NCI-H1417 (cell line): ENCODE measurements at places on chromosomes 6 and 20.

GRCh38 chr6:159481897-159482296 is 211.1 kb downstream of the SOD2 start:
- no peak for DNase-seq

DNA sequence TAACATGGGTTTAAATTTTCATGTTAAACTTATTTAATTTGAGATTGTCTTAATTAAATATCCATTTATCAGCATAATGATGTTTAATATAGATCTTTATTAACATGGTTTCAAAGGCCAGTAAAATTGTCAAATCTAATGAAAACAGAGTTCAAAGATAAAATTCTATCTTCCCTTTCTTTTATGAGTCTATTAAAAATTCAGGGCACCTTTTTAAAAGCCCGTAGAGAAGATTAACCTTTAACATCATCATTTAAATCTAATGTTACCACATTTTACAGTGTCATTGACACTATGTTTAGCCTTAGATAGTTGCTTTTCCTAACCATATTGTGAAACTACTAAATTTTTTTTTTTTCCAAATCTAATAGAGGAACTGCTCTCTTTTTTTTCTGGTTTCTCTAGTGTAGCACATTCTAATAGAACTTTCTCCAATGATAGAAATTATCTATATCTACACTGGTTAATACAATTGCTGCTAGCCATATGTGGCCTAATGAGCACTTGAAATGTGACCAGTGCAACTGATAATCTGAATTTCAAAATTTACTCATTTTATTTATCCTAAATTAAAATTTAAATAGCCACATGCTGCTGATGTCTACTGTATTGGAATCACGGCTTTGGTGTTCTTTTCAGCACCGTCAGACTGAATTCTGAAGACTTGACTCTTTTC is 410.9 kb downstream of the UTRN start:
- DNase-seq, result no peak

- peak; percentile 98 for DNase-seq
Observed at GRCh38 chr6:33711140-33712129, at the start of gene UQCC2. TSS of gene UQCC2 (minus strand) at chr6:33711700. CDS start at chr6:33711686, 14 bp downstream.

- no peak for DNase-seq
Observed at GRCh38 chr6:42467651-42468050, 15.9 kb upstream of the TRERF1 start.

- DNase-seq, result no peak
Observed at GRCh38 chr6:128118401-128118800, 217.5 kb upstream of the THEMIS start.

- no peak for DNase-seq
Observed at GRCh38 chr6:7215131-7215530, 97.9 kb downstream of the SSR1 start.

DNA sequence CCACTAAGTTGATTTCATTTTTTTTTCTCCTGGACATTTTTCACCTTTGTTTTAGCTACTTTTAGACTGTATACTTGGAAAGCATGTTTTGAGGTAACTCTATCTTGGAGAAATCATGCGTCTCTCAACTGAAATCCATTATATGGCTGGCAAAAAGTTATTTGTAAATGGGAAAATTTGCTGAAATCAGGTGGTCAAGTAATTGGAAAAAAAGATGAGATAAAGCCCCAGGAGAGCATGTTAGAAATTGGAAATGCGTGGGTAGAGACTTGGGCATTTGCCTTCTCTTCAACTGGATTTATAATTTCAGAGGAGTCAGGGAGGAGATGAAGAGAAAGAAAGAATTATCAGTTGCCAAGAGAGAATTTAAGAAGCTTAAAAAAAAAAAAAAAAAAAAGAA is 217.1 kb upstream of the MAP3K7 start:
- no peak for DNase-seq

DNA sequence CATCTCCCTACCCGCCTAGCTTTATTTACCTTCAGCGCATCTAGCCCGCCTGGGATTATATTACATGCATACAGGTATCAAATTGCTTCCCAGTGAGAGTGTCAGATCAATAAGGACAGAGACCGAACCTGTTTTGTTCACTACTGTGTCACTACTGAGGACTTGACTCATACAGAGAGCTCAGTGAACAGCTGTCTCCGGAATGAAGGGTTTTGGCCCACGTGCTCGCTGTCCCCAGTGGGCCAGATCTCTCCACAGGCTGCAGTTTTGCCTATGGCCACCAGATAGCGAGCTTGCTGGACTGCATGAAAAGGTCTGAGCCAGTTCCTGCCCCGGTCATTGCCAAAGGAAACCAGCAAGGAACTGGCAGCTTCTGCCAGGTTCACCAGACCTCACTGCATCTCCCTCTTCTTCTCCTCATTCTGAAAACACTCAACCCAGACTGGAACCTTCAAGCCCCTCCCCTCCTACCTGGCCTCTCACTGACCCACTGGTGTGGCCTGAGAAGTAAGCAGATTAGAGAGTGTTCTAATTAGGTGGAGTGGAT is 150.8 kb downstream of the ZMYND8 start:
- peak; percentile 38 for DNase-seq

GRCh38 chr6:35911871-35912653 is 8.8 kb downstream of the SRPK1 start:
- no peak for DNase-seq

GRCh38 chr6:56951049-56951831 is 3.7 kb upstream of the BEND6 start:
- no peak for DNase-seq

GRCh38 chr6:82567621-82568020 is 204.0 kb downstream of the TPBG start:
- DNase-seq, result no peak

GRCh38 chr6:139343052-139343750 is 31.2 kb downstream of the CITED2 start:
- DNase-seq, result no peak

- DNase-seq, result no peak
Observed at GRCh38 chr6:300494-301198, 8.4 kb downstream of the DUSP22 start.

DNA sequence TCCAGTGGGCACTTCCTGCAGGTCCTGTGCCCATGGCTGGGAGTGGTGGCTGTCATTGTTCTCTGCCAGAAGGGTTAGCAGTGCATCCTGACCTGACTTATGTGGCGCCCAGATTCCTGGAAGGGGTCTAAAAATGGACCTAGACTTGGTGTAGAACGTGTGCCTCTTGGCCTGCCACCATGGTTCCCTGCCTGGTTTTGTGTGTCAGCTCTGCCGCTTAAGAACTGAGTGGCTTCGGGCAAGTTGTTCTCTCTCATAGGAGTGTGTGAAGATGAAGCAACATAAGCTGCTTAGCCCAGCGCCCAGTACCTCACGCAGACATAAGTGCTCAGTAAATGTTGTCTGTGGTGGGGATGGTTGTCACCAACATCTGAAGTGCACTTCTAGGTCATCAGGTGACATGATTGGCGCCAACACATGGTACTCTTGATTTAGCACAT is 52.1 kb downstream of the PTPN1 start:
- DNase-seq, result peak; percentile 95

- no peak for DNase-seq
Observed at GRCh38 chr6:29509239-29509638, 21.5 kb upstream of the MAS1L start.

GRCh38 chr20:23046431-23046830 is 3.0 kb downstream of the THBD start:
- DNase-seq, result no peak

- peak; percentile 89 for DNase-seq
Observed at GRCh38 chr20:11544029-11544678, 373.5 kb upstream of the BTBD3 start.

DNA sequence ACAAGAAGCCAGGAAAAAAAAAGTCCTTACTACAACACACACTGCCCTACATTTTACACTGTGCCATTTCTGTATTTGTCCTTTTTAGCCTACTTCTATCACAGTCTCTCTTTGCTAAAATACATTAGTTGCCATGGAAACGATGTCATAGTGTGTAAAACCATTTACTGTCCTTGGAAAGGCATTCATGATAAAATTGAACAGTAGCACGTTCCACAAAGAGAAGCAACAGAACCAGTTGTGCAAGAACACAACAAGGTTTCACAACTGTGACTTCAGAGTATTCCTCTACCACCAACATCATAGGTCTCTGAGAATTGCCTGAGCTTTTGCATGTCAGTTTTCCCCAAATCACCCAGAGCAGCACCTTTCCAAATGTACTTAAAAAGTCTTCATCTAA is 20.5 kb downstream of the FYN start:
- no peak for DNase-seq

GRCh38 chr6:86856937-86857563 is 80.3 kb upstream of the HTR1E start:
- DNase-seq, result peak; percentile 19

- DNase-seq, result no peak
Observed at GRCh38 chr20:16216227-16216913, 356.9 kb downstream of the KIF16B start.

DNA sequence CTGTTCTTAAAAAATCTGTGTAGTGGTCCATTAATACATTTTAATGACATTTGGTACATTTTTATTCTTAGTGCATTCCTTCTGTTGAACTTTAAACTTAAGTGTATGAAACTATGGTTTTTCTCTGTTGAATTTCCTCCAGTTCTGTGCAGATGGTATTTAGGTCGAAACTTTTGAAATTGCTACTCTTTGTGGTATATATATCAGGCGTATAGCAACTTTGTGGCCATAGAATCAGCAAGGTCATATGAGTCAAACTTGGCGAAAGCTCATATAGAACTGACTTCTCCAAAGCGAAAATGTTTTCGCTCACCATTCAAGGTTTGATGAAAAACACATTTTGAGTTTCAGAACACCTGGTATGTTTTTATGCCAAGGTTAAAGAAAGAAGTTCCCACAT is 93.7 kb downstream of the MAP3K4 start:
- DNase-seq, result no peak

DNA sequence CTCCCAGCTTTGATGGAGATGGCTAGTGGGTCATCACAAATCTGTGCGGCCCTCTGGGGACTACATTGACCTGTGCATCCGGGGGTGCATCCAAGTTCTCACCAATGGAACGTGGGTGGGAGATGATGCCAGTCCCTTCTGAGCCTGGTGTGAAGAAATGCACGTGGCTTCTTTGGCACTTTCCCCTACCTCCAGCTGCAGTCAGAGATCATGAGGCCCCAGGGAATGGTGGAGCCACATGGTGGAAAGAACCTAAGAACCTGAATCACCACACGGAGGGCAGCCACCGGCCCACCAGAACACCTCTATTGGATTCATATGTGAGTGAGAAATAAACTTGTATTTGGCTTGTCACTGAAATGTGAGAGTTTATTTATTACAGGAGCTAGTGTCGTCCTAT is 9.9 kb upstream of the CDKN1A start:
- DNase-seq, result no peak

GRCh38 chr6:100464903-100465700 is at the start of gene SIM1:
TSS of gene SIM1 (minus strand) at chr6:100464921. CDS start at chr6:100463468, 1,453 bp downstream.
- DNase-seq, result peak; percentile 92

GRCh38 chr6:93424303-93425064 is 5.1 kb upstream of the EPHA7 start:
- no peak for DNase-seq

DNA sequence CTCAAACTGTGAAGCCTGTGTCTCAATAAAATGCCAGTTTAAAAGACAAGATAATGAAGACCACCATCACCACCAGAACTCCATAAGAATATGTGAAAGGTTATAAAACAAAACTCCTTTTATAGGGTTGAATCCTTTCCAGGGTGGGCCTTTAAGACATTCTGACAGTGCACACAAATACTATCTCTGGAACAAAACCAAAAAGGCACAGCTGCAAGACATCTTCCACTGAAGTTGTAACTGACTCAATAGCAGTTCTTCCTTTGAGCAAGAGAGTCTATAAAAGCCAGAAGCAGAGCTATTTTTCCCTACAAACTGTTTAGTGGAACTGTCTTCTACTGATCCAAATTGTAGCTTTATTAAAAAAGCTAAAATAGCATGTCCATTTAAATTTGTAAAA is 81.6 kb downstream of the EPB41L2 start:
- DNase-seq, result no peak

- no peak for DNase-seq
Observed at GRCh38 chr6:78749326-78749725, 118.0 kb upstream of the IRAK1BP1 start.

DNA sequence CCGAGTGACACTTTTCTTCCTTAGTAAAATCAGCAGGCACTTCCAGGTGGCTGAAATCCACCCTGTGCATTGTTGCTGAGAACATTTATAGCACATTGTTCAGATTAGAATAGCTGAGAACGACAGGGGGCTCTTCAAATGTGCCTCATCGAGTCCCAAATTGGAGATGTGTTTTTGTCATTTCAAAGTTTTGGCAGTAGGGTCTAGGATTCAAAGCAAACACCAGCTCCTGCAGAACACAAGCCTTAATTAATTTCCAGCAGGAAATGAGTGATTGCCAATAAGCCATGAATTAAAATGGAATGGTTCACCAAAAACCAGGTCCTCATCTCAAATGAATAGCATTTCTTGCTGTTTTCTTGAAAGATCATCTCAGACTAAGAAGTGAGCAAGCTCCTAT is 171.6 kb downstream of the PLCB1 start:
- DNase-seq, result no peak

- no peak for DNase-seq
Observed at GRCh38 chr6:2197177-2197671, 48.2 kb downstream of the GMDS start.

DNA sequence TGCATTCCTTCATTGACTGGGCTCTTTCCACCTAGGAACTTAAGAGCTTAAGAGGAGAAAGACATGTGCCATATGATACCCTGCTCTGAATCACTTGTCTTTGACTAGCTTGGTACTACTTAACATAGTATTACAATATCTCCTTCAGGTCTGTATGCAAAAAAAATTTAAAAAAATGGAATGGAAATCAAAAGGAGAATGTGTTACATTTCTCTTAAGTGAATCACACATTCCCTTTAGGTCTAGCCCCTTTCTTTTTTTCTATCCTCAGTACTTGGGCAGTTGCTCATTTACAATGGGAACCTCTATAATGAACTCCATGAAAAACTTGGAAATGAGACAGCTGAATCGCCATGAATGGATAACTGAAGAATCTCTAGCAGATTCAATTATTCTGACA is 53.8 kb downstream of the SLC35F1 start:
- DNase-seq, result no peak

DNA sequence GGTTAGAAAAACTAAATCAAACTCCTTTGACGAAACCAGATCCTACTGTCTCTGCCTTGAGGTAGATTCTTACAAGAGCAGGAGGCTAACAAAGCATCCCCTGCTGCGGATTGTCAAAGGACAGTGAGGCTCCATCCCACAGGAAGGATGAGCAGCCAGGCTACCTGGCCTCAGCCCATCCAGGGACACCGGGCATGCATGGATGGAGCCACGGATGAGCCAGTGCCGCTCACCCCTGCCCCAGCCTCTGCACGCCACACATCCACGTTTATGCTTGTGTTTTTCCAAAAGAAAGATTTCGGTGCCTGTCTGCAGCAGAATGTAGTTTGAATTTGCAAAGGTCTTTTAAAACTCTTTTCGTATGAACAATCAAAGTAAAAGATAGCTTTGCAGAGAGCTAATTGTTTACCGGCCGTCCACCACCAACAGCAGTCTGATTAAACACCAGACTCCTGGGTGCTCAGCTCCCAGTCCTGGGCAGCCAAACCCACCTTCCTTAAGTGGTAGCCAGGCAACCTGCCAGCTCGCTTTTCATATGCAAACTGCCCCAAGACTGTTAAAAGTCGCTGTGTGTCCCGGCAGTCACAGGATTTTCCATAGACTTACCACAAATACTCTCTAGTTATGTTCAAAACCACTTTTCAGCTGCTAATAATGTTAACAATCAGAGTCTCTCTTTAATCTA is 999 bp downstream of the THBS2 start:
- DNase-seq, result peak; percentile 69

- DNase-seq, result no peak
Observed at GRCh38 chr6:155011809-155012291, 16.7 kb downstream of the TIAM2 start.
